Right atrium auricular region (tissue), 2 donors: ENCODE measurements at places on chromosomes 5 and 9. TPM values are rescaled to one million over a fixed set of nuclear protein-coding genes. Genes with fewer than 3 reads are reported as not detected.
A peak's percentile ranks its signal among the peaks of the same experiment; 100 is the strongest.

DNA sequence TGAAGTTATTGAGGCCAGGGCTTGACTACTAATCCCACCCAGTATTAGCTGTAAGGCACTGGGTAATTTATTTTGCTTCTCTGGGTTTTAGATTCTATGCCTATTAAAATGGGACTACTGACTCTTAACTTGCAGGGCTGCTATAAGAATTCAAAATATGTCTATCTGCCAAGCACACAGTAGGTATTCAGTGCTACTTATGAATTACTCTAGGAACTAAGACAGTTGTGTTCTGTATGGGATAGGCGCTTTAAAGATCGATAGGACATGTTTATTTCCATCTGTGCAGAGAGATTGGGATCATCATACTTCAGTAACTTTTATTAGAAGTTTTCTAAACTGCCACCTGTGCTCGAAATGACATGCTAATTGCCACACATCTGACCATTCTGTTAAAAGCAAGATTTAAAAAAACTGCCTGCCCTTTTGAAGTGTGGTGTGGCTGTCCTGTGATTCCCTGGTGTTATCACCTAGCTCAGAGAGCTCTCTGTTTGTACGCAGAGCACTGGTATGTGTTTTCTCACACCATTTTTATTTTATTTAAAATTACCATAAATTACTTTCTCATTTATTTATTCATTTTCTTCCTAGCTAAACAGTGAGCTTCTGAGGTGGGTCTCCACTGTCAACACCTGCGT is 58.7 kb downstream of the FYB1 start:
- DNase-seq: no peak

DNA sequence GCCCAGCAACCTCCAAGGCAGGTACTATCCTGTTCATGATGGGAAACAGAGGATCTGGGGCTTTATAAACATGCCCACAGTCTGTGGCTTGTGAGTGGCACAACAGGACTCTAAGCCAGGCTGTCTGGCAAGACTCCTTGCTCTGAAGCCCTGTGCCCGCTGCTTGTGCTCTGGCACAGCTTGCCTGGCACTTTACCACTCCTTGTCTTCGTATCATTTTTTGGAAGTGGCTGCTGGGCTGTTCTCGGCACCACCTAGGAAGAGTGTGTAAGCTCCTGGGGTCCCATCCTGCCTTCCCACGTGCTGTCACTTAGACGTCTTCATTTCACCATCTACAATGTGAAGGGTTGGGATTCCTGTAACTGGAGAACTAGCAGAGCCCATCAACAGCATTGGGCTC is 59.3 kb upstream of the GLRX start:
- DNase-seq: no peak

Gene GARIN3
- total RNA-seq: not detected

- DNase-seq: no peak
Observed at GRCh38 chr5:162128117-162128516, 60.5 kb downstream of the GABRG2 start.

DNA sequence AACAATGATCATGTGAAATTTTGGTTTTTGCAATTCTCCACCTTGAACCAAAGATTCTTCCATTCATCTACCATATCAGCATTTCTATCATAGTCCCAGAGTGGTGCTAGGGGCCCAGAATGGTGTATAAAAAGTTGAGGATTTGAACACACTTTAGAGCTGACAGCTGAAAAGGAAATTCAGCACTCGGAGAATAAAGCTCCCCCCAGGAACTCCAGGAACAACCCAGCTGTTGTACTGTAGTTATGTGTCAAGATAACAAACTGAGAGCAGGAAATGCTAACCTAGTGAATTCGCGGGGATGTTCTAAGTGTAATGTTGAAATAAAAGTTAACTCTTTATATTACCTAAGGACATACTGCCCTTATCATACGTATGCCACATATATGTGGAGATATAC is 216.7 kb downstream of the NFIB start:
- no peak for DNase-seq

DNA sequence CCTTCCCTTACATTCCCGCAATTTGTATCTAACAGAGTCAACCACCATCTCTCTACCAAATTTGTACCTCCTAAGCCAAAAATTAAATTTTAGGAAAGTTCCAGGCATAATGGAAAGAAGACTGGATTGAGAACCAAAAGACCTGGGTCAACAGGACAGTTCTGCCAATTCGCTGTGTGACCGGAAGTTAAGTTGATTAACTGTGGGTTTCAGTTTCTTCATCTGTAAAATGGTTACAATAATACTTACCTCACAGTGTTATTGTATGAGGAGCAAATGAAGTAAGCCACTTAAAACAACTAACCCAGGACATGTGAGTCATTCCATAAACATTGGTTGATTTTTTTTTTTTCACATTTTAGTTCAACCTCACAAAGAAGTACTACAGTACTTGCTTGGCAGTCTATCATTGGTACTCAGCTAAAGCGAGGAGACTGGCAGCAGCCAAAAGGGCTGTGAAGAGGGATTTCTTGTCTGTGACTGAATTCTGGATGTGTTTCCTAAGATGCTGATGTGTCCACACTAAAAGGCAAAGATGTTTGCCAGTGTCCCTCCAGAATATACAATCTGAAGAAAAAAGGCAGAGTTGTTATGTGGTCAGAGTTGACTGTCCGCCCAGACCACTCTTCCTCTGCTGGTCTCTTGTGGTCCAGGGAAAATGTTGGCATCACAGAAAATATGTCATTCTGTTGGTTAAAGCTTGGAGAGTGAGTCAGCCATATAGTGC is 198.6 kb downstream of the TLE1 start:
- no peak for DNase-seq

DNA sequence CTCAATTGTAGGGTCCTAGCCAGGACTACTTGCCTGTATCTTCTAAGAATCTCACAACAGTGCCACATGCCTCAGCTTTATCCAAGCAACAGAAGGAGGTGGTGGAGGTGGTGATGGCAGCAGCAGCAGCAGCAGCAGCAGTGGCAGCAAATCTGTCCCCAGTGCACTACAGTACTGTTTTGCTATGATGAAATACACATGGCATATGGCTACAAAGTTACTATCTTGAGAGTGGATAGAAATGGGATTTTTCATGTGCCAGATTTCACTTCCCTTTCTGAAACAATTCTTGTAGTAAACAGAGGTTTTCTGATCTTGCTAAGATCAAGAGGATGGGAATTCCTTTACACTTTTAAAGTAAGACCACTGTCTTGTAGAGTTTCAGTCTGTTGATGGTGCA is 8.1 kb upstream of the CYSTM1 start:
- DNase-seq: no peak

GRCh38 chr5:56876327-56876726 is 33.1 kb upstream of the SETD9 start:
- no peak for DNase-seq

DNA sequence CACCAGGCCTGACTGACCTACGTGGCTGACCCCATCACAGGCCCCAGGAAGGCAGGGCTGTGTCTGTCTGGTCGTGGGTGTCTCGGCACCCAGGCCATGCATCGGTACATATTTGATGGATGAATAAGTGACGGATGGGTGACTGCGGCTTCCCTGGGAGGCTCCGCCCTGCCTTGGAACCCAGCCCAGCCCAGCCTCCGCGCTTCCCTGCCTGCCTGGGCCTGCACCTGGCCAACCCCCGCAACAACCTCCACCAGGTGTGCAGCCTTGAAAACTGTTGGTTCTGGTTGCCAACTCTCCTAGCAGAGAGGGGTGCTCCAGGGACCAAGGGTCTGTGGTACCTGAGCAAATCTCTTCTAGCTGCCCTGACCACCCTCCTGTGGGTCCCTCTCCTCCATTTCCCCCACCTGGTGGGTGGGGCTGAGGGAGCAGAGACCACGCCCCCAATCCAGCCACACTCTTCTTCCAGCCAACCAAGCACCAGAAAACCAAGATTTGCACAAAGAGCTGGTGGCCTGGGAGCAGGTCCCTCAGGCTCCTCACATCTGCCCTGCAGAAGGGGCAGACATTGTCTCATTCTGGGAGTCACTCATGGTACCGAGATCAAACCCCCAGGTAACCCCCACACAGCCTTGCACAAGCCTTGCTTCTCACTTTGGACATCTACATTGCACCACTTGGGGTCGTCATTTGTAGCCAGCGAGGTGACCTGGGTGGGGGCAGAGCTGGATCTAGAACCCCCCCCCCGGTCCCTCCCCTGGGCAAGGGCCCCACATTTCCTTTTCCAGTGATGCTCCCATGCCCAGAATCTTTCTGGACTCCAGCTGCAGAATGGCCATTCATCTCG is 100.6 kb upstream of the IER5L start:
- DNase-seq: peak; percentile 28

DNA sequence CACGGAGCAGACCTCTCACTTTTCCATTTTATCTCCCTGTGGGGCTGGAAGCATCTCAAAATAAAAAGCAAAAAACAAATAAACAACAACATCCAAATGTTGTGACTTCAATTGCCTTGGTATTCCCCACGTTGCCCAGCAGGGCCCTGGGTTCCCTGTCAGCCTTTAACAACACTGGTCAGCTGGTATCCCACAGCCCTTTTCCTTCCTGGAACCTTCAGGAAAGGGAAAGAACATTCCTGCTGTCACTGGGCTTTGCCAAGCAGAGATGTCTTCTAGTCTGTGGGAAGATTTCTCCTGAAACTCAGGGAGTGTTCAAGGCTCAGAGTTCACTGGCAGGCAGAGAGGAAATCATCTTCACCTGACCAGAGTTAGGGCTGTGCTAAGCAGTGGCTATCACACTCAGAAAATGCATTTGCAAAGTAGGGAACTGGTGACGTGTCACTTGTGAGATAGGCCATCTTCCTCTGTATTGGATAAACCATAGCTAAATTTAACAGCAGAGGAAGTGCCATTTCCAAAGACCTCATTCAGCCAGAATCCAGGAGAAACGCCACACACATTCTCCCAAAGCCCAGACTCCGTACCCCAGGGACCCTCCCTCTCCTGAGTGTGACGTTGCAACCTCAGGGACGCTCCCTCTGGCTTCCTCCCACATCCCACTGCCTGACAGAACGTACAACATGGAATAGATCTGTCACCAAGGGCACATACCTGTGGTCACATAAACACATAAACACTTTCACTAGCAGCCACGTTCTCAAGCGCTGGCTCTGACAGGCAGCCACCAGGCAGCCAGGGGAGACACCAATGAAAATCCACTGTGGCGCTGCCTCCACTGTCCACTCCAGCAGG is 274.0 kb upstream of the DAPK1 start:
- no peak for DNase-seq

Gene CCL19
- not detected for total RNA-seq

GRCh38 chr5:142784401-142784955 is 14.3 kb downstream of the ARHGAP26 start:
- DNase-seq: no peak

DNA sequence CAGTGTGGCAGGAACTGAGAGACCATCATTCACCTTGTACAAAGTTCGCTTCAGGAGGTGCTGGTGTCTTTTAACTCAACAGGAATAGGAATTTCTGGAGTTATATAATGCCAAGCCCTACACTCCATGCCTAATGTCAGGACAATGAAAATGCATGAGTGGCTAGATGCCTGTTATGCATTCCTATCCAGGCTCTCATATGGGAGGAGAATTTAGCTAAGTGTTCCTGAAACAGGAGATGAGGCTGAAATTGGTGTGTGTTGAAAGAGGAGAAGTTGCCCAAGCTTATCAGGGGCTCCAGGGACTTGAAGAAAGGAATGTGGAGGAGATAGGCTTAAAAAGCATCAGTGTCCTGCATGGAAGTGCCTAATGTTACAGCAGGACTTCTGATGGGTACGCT is 26.8 kb upstream of the PRUNE2 start:
- DNase-seq: no peak

Gene TYRP1
- 25.1 TPM for total RNA-seq

GRCh38 chr5:42587096-42587723 is 164.0 kb downstream of the GHR start:
- DNase-seq: no peak

DNA sequence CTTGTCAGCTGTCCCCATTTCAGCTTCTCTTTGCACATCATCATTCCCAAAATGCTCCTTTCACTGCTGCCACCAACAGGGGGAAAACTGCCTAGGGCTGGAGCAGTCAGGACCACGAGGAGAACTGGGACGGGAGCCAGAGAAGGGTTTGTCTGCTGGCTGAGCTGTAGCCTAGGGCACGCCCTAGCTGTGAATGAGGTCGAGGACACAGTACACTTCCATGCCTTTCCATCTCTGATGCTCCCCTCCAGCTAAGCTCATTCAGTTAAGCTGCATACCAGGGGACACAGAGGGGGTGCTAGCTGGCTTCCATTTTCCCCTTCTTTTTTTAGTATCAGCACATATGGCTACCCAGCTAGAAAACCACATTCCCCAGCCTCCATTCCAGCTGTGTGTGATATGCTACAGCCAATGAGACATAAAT is 64.7 kb downstream of the STK10 start:
- DNase-seq: peak; percentile 74

GRCh38 chr5:60504342-60504741 is 195.6 kb downstream of the DEPDC1B start:
- DNase-seq: no peak

Gene MVB12B
- total RNA-seq: 5.9 TPM

- DNase-seq: no peak
Observed at GRCh38 chr9:36204906-36205547, 14.3 kb downstream of the CLTA start.

Gene SLC22A4
- total RNA-seq: 1.5 TPM

DNA sequence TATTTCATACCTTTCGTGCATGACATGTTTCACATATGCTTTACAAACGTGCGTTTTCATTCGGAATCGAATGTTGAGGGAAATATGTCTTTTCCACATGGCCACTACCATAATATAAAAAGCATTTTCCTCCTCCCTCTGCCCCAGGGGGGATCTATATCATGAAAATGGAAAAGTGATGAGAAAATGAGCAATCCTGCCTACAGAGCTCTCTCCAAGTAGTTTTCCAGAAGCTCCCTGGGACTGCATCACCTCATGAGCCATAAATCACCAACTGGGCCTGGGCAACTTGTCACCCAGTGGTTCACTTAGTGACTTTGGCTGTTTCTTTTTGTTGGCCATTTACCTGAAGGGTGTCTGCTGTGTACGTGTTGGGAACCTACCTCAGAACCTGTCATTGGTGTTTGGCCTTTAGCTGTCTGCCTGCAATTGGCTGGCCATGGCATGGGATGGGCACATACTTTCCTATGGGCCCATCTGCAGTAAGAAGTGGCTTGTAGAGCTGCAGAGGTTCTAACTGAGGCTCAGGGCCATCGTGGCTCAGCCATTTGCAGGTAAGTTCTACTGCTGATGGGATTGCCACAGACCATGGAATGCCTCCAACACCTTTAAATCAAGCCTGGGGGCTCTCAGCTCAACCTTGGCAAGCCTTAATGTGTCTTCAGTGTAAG is 9.5 kb upstream of the TIFAB start:
- no peak for DNase-seq

Gene SPATA6L
- 1.3 TPM for total RNA-seq

Gene HACD4
- 0.82 TPM for total RNA-seq
